ENCODE measurements at places on chromosomes 2 and 18. TPM values are rescaled to one million over a fixed set of nuclear protein-coding genes. Genes with fewer than 3 reads are reported as not detected.

- DNase-seq: no peak
Observed at GRCh38 chr2:218255446-218255845, 5.4 kb upstream of the GPBAR1 start.

The NIF3L1 gene
- total RNA-seq: 87.3 TPM

DNA sequence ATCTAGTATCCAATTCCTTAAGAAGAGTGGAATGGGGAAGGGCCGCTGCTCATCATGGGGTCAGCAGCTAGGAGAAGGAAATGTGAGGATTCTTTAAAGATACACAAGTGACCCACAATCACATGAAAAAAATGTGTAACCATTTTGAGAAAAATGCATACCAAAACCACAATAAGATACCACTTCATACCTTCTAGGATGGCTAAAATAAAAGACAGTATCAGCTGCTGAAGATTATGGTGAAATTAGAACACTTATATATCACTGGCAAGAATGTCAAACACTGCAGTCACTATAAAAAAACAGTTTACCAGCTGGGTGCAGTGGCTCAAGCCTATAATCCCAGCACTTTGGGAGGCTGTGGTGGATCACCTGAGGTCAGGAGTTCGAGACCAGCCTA is 67.9 kb downstream of the C2orf74 start:
- DNase-seq: no peak

The PLA2R1 gene
- total RNA-seq: 1.1 TPM

GRCh38 chr2:30252723-30253701 is 21.7 kb downstream of the LBH start:
- DNase-seq: peak; percentile 93

The CPLX4 gene
- not detected for total RNA-seq

DNA sequence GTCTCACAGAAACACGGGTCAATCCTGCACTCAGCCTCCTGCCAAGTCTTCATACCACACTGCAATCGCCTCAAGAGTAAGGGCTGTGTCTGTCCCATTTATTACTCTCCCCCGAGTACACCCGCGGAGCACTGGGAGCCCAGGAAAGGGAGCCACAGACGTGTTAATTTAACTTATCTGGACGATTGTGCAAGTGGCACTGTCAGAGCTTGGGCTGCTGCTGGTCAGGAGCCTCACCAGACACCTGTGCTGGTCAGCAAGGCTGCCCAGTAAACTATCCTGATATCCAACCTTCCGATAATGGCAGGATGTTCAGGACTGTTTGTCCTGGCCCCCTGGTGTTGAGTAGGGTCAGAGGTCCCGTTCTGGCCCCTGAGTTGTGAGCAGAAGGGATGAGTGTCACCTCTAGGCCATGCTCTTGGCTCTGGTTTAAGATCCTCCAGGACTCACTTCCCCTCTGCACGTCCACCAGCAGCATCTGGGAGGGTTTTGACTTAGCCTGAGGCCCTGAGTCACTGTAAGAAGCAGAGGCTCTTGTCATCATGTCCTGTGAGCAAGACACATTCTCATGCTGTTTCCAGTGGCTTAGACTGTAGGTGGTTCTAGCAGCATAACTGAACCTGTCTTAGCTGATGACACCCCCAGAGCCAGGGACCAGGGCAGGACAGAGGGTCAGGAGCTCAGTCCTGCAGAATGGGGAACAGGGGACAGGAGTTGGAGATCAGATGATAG is 82.5 kb upstream of the ARL4C start:
- DNase-seq: no peak

GRCh38 chr2:220628252-220628651 is 943.9 kb downstream of the EPHA4 start:
- DNase-seq: no peak

DNA sequence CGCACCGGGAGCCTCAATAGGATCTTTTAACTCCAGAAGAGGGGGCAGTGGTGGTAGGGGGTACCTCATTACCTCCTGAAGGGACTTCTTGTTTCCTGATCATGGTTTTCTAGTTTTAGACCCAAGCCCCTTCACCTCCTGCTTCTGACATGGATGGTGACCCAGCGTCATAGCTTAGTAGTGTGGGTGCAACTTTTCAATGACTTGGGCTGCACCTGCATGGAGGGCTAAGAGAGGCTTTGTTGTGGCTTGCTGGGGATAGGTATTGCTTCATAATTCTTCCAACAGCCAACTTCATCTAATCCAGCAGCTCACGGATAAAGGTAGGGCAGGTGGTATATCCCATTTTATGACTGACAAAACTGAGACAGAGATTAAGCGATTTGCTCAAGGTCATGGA is 3.0 kb downstream of the SLC1A4 start:
- DNase-seq: no peak

The SIX3 gene
- not detected for total RNA-seq

DNA sequence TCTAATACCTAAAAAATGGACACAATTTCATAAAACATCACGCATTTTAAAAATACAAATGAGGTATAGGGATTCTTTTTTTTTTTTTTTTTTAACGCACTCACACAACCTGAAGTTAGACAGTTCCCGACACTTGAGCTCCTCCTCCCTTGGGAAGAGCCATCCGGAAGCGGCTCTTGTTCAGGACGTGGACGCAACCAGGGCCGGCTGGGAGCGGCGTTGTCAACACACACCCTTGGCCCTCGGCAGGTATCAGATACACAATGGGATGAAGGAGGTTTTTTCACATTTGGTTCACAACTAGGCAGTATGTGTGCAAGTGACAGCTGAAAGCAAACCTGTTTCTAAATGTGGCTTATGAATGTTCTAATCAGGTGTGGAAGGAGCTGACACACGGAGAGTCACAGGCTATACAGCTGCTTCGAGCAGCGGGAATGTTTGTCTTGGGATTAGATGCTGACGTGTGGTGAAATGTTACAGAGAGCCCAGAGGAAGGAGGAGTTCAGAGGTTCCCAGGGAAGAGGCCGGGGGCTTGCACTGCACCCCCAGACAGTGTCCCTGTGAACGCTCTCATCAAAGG is 111.1 kb downstream of the PXDN start:
- no peak for DNase-seq

DNA sequence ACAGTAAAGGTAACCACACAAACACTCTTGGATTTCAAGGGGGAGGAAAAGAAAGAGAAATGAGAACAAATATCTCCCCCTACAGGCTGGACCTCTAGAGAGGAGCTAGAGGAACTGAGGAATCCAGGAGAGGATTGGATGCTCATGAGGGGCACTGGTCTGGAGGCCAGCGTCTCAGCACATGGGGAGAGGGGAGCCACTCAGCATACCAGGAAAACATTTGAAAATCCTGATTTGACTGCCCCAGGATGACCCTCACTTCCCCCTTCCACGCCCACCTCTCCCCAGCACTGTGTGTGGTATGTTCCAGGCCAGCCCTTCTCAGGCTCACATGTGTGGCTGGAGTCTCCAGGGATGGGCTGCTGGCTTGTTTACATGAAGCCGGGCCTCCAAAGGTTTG is 396.8 kb upstream of the ID2 start:
- DNase-seq: no peak

The TGFA gene
- total RNA-seq: 116 TPM

The TNP1 gene
- total RNA-seq: not detected

GRCh38 chr2:40344364-40344763 is 107.5 kb downstream of the SLC8A1 start:
- no peak for DNase-seq

The NCK2 gene
- total RNA-seq: 30.3 TPM

The RBKS gene
- total RNA-seq: 4.4 TPM

GRCh38 chr2:85017411-85018048 is 46.6 kb downstream of the KCMF1 start:
- DNase-seq: peak; percentile 33

DNA sequence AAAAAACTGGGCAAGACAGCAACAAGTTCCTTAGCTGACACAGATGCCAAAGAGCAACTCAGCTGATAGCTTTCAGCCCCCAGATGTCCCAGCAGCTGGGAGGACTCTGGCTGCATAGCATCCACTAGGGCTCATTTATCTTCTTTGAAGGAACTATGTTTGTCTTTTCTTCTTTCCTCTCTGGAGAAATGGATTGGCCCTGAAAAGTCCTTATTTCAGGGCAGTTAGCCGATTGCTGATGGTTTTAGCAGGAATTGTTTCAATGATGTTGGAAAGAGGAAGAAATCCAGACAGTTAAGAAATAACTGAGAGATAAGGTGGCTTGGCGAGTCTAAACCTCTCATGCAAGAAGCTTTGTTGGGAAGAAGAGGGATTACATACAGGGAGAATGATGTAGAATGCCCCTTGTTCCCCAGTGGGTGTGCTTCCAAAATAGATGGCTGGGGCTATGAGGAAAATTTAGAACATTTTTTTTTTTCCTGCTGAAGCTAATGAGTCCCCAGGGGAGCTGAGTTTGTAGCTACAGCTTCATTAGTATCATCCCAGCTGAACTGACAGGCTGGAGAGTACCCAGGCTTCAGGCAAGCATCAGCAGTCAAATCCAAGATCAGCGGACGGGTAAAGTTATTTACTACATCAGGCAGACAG is 33.6 kb upstream of the SERPINE2 start:
- DNase-seq: no peak

- DNase-seq: no peak
Observed at GRCh38 chr2:6401301-6401700, 464.4 kb downstream of the CMPK2 start.

GRCh38 chr2:217553679-217554078 is 449.1 kb downstream of the TNS1 start:
- no peak for DNase-seq

GRCh38 chr2:112705575-112705974 is 15.2 kb upstream of the NT5DC4 start:
- peak; percentile 42 for DNase-seq

The MAL gene
- 1.4 TPM for total RNA-seq

The LCT gene
- total RNA-seq: not detected

GRCh38 chr2:216312441-216312840 is 59.8 kb downstream of the MARCHF4 start:
- DNase-seq: no peak

The CFAP65 gene
- not detected for total RNA-seq

DNA sequence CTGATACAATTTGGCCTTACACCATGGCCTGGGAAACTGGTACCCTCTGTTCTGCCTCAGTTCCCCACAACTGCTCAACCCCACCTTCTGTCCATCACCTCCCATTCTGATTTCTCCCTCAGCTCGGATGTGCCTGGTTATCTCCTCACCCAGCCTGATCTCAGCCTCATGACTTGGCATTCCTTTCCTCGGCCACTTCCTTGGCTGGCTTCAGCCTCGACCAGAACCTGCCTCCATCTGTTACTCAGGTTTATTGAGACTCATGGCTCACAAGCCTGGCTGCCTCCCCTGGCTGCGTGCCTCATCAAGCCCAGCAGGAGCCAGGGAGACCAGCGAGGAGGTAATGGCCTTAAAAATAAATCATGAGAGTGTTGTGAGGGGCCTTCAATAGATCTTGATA is 356.2 kb upstream of the SPRED2 start:
- DNase-seq: no peak

DNA sequence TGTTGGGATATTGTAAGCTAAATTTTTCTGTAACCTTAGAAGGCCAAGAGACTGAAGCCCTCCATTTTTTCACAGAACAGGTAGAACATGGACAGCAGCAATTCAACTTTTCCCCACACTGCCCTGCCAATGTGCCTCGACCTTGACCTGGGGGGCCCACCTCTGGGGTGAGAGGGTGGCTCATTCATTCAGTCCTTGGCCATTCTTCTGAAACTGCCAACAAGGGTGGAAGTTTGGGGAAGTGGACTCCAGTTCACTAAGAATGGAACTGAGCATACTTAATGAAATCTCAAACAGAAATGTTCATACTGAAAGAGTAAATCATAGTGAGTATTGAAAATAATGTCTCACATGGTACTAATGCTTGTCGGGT is 1.1 kb downstream of the EEF1B2 start:
- DNase-seq: no peak

- no peak for DNase-seq
Observed at GRCh38 chr18:58758606-58759005, 87.3 kb downstream of the MALT1 start.

GRCh38 chr2:133439565-133439920 is 128.7 kb downstream of the NCKAP5 start:
- DNase-seq: no peak

GRCh38 chr2:181991171-181991885 is 5.7 kb downstream of the PPP1R1C start:
- DNase-seq: no peak

The NOSTRIN gene
- not detected for total RNA-seq

DNA sequence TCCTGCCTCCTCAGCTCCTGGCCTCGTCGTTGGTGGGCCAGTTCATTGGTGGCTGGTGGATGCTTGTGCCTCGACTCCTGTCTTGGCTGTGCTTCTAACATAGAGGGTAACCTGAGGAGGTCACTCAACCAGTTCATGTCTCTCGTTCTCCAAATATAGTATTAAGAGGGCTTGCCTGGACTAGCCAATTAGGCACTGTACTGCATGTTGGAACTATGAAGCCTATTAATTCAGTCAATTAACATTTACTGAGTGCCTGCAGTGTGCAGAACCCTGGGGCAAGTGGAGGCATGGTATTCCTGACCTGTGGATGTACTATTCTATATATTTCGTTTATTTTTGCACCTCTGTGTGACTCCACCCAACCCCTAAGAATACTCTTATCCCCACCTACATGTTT is 89.9 kb upstream of the PELI1 start:
- no peak for DNase-seq

- peak; percentile 68 for DNase-seq
Observed at GRCh38 chr2:6927186-6927585, 10.0 kb downstream of the RNF144A start.

DNA sequence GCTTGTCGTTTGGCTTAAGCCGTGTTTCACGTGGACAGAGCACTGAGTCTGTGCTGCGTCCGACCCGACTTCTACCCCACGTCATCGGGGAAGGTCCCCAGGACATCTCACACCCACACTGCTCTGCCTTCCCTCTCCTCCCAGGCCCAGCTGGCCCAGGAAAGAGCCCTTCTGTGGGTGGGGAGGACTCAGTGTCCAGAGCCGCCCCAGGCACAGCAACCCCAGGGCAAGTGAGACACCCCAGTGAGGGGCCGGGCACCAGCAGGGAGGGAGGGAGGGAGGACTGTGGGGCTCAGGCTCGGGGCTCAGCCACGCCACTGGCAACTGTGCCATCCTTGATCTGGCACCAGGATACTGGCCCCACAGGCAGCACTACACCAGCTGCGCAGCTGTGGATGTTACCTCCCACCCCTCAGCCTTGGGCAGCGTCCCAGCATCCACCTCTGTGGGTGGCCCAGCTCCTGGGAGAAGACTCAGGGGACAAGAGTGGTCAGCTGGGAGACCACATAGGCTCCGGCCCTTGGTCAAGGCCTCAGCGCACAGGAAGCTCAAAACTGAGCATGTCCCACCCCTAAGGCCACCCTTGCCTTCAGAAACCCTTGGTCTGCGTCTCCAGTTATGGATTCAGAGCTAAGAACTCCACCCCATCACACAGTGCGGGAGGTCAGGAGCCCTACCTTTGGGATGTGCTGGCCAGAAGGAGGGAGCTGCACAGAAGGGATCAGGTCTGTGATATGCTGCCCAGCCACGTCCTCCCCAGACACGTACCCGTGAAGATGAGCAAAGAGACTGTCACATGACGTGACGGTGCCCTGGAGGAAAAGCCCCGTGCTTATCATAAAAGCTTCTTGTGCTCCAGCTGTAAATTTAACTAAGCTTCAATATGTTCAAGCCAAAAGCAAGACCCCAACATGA is 11.7 kb downstream of the PASK start:
- DNase-seq: no peak

Data from Caki2 (cell line).